ENCODE measurements at places on chromosomes 4 and X. TPM values are rescaled to one million over a fixed set of nuclear protein-coding genes. Genes with fewer than 3 reads are reported as not detected.

The FMR1NB gene
- not detected for total RNA-seq

The CT45A5 gene
- total RNA-seq = not detected

The UVSSA gene
- 12.7 TPM for total RNA-seq

The TRPC3 gene
- 0.29 TPM for total RNA-seq

The NXF2 gene
- not detected for total RNA-seq
